ENCODE measurements at places on chromosomes 5 and 9.

DNA sequence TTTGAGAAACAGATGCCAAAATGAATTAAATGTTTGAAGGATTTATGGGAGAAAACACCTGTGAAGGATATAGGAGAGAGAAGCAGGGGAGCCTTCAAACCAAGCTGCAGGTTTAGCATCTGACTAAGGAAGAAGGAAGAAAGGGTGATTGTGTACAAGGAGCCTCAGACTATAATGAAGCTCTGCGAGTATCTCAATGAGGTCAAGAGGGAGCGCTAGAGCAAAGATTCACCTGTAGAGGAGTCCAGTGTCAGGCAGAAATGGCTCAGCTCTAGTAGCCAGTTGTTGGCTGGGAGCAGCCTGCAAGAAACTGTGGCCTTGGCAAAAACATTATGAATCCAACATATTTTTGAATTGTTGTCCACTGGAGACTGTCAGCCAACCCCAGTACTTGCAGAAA, 20.0 kb upstream of the GHR start:
- no peak for DNase-seq

DNA sequence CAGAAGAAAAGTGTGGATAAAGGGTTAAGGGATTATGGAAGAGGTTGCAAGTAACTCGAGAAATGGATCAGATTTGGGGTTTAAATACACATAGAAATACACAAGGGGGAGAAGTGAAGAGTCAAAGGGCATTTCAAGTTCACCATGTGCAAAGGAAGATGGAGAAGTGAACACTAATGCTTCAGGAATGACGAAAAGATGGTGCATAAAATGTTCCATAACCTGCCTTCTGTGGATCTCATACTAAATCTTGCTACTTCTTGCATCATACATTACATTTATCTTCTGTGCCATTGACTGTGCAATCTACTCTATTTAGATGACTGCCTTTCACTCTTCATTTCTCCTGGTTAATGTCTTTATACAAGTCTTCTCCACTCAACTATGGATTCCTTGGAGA, 5.7 kb upstream of the SMC2 start:
- no peak for DNase-seq

- no peak for DNase-seq
Observed at GRCh38 chr9:18520416-18521047, 46.6 kb downstream of the ADAMTSL1 start.

DNA sequence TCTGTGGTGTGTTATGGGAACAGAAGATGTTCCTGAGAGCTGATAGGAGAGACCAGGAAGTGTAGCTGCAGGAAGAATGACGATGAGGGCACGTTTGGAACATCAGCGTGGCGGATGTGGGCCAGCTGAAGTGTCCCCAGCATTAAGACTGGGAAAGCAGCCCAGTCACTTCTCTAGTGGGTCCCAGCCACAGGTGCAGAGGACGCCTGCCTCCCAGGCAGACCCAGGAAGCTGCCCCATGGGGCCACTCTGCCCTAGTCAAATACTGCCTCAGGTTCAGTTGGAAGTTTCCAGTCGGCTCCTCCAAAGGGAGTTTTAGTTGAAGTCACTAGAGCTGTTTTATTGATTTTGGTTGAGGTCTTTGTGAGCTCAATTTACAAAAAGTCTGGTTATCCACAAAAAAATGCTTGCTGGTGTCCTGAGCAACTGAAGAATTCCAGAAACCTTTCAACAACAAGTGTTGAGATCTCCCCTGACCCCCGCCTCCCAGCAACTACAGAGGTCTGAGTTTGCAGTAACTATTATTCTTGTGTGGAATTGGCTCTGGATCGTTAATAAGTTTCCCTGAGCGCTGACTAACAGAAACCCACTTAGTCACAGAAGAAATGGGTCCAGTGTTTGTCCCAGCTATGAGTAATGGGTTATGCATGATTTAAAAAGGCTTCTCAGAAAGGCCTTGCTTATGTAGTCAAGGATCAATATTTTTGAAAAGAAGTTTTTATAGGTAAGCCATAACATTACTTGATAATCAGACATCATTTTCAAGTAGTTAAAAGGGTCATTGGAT, 294.1 kb downstream of the FANCC start:
- peak; percentile 81 for DNase-seq

GRCh38 chr5:116521173-116521872, 53.3 kb downstream of the SEMA6A start:
- DNase-seq, result no peak

DNA sequence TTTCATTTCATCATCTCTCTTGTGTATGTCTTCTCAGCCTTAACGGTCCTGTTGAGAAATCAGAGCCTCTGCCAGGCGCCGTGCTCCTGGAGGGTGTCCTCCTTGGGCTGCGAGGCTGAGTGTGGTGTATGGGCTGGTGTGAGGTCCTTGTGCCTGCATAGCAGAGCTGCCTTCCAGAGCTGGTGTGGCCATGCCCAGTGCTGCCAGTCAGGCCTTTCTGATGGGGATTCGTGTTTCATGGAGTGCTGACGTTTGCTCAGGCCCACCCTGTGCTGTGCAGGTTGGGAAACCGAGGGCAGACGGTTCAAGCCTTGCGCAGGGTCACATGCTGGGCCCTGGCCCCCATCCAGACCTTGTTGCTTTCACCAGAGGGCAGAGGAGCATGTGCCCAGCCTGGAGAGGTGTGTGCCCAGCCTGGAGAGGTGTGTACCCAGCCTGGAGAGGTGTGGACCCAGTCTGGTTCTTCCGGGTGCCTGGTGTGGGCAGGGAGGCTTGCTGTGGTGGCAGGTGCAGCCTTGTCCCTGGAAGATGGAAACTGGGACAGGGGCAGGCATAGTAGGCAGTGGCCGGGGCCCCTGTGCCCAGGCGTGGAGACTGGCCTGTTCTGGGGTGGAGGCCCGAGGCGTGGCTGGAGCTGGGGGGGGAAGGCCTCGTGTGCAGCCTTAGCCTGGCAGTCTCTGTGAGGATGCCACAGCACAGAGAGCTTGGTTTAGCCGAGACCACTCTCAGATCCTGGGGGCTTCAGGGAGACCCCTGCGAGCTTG, 84.0 kb downstream of the RXRA start:
- no peak for DNase-seq

GRCh38 chr9:130197888-130198287, 25.7 kb downstream of the NCS1 start:
- DNase-seq, result no peak

DNA sequence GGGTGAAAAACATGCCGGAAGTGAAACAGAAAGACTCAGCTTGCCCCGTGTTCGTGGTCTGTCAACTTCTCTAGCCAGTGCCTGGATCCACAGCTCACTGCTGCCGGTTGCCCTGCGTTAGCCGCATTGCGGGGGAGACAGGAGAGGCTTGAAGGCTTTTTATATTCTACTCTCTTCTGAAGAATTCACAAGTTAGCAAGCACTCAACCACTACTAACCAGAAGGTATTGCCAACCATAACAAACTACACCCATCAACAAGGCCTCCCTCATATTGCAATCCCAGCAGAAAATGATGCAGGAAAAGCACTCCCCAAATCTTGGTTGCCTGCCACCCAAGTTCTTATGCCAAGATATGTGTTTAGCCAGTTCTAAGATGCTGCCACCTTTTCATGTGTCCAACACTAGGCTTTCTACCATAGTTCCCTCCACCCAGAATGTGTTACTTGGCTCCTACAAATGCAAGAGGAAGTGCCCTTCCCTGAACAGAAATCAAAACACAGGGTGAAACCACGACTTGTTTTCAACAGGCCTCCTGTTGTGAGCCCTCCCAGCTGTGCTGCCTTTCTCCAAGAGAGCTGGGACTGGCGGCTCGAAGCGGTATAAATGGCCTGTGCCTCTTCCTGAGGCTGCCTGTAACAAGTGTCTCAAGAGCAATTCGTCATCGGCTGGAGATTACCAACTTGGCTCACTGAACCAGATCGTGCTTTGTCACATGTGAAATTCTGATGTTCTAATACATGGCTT, 129.0 kb downstream of the SNX18 start:
- no peak for DNase-seq

DNA sequence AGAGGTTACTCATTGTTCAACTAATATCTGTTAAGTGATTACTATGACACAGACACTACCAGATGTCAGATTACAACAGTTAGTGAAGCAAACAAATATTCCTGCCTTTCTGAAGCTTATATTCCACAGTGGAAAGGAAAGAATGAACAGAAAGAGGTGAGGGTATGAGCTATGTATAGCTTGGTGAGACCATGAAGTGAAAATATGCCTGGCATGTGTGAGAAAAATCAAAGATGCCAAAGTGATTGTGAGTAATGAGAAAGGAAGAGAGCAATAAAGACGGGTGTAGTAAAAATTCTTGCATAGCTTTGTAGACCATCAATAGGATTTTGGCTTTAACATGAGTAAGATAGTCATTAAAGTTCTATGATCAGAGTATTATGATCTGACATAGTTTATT, 734.5 kb upstream of the NUDT12 start:
- peak; percentile 5 for DNase-seq

All from GM04503 (cell line).